ENCODE measurements at places on chromosomes 12 and 14.

DNA sequence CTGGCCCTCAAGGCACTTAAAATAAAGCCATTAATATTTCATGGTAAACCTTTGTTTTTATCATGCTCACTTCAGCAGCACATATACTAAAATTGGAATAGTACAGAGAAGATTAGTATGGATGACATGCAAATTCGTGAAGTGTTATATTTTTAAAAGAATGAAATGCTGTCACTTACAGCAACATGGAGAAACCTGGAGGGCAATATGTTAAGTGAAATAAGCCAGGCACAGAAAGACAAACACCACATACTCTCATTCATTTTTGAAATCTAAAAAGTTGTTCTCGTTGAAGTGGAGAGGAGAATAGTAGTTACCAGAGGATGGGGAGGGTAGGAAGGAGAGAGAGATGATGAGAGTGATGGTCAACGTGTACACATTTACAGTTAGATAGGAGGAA lies 45.4 kb upstream of the ATP2B1 start:
- no peak for DNase-seq

- DNase-seq: no peak
Measured at GRCh38 chr12:30930641-30931040, 4.1 kb downstream of the TSPAN11 start.

- no peak for DNase-seq
Measured at GRCh38 chr14:65403231-65403630, 9.3 kb upstream of the FUT8 start.

- no peak for DNase-seq
Measured at GRCh38 chr12:116009805-116010204, 267.7 kb downstream of the MED13L start.

DNA sequence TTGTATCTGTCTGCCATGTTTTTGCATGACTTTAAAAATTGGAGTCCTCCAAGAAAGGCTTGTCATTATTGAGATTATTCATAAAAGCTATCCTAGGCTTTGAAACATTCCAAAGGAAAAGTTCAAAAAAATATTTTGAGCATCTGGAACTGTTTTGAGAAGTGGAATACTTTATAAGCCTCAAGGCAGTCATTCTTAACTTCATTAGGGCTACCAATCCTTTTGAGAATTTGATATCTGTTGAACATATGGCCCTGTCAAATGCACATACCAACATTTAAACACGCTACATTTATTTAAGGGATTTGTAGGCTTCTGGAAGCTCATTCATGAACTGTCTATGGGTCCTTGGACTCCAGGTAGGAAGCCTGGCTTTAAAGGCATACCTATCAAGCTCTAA lies 77.0 kb downstream of the TMEM117 start:
- no peak for DNase-seq

- DNase-seq: no peak
Measured at GRCh38 chr14:26175658-26176057, 422.2 kb downstream of the NOVA1 start.

DNA sequence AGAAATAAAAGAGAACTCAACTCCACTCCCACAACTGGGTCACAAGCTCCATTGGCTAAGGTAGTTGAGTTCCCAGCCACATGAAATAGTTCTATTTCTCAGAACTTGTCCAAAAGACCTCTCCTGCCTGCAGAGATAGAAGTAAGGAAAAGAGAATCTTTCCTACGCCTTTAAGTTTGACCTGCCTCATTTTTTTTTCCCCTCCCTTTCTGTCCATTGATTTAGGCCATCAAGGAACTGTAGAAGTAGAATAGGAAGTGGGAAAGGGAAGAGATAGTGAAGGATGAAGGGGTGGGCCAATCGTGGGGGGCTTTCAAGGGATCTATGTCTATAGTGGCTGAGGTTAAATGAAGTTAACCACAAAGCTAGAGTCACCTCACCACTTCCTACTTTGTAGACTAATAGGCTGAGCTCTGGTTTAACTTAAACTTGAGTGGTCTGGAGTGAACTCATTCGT lies 13.9 kb upstream of the NUDT4 start:
- DNase-seq: no peak

DNA sequence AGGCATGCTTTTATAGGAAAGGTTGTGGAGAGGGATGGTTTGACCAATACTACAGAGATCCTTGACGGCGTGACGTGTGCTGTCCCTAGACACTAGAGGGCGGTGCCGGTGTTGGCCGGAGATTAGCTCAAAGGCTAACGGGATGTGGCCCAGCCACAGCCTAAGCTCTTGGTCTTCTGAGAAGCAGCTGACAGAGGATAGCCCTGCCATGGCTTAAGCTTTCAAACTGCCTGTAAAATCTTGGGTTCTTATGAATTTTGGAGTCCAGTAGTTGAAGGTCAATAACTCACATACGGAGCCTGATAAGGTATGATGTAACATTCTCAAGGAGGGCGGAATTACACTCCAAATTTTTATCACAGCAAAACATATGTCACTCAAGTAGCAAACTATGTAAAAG lies 515.7 kb upstream of the ATXN7L3B start:
- DNase-seq: peak; percentile 4

DNA sequence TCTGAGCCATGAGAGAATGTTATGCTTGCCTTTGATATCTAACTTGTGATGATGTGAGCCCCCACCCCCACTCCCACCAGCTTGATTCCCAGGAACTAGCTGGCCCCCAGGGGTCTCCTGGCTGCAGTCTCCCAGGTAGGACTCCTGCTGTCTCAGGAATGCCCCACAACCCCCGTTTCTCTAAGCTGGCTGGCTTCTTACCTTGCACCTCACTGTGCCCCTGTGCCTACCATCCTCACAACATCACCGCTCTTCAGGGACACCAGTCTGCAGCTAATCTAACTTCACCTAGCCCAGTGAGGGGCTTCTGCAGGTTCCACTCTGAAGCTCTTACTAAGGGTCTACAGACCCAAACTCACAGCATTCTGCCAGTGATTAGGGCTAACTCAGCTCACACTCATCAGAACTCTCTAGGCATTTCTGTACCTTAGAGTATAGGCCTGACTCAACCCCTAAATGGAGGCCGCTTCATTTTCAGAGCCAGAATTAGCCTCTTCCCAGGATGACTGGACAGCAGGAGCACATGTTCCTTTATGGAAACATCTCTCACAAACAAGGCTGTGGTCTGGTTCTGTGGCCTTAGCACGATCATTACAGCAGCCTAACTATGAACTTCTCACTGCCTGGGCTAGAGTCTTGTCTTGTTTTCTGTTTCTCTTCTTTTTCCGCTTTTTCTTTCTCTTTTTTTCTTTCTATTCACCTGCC lies 72.8 kb upstream of the IFNG-AS1 start:
- DNase-seq: no peak

DNA sequence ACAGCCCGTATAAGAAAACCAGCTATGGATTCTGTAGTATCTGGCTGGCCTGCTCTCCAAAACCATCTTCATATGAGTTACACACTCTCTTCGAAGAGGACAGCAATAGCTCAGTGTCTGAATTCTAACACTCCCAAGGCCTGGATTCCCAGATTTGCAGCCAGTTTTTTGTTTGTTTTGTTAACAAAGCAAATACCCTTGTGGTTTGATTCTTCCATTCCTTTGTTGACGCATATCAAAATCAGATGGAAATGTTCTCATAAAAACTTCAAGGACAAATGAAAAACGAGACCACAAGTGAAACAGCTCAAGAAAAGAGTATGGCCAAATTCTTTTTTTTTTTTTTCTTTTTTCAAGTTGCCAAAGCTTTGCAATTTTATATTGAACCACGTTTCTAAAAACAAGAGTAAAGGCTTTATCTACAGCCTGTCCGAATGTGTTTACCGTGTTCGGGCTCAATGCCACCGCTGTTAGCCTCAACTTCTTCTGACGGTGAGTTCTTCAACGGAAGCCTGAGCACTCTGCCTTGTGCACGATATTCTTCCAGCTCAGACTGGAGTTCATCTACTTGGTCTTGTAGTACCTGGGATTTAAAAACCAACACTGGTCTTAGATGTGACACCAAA lies 67.5 kb downstream of the NIN start:
- no peak for DNase-seq

DNA sequence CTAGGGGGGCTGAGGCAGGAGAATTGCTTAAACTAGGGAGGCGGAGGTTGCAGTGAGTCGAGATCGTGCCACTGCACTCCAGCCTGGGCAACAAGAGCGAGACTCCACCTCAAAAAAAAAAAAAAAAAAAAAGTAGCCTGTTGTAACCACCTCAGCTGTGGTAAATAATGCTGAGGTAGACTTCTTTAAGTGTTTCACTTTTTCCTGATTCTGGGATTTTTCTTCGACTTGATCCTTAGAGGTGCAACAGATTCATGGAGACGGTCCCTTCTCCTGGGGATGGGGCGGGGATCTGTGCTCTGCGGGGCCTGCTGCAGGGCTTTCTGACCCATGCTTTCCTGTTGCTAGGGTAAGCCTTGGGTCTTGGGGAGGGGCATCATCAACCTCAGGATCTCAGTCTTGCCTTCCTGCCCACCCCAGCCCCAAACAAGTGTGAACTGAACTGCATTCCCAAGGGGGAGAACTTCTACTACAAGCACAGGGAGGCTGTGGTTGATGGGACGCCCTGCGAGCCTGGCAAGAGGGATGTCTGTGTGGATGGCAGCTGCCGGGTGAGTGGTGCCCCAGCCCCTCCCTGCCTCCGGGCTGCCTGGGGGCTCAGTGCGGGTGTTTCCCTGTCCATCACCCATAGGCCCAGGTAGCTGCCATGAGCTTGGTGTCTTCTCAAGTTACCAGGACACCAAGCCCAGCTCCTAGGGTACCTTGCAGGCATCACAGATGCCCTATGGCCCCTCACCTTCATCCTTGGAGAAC lies 12.4 kb downstream of the PAPLN start:
- DNase-seq: no peak

- DNase-seq: no peak
Measured at GRCh38 chr14:101844219-101844618, 82.7 kb downstream of the PPP2R5C start.

DNA sequence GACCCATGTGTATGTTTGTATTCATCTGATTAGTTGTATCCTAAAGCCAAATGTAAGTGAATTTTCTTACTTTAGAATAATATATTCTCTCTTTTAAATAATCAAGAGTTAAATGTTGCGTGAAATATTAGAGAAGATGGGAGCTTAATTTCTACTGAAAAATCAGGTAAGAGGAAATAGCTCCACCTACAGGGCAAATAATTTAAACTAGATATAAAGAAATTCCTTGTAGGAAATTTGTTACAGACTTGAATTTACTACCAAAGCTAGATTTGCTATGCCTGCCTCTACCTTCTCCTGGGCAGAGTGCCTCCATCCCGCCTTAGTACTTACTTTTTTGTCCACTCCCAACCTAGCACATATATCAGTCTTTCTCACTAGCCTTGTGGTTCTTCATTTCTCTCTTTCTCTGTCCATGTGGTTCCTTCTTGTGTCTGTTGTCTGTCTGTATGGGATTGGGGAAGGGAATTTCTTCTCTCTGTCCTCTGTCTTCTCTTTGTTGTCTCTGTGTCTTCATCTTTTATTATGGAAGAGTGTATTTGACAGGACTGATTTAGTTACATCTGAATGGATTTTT lies 44.7 kb downstream of the PALS1 start:
- DNase-seq: no peak

GRCh38 chr12:131861261-131862083 lies 33.0 kb upstream of the ULK1 start:
- DNase-seq: no peak

DNA sequence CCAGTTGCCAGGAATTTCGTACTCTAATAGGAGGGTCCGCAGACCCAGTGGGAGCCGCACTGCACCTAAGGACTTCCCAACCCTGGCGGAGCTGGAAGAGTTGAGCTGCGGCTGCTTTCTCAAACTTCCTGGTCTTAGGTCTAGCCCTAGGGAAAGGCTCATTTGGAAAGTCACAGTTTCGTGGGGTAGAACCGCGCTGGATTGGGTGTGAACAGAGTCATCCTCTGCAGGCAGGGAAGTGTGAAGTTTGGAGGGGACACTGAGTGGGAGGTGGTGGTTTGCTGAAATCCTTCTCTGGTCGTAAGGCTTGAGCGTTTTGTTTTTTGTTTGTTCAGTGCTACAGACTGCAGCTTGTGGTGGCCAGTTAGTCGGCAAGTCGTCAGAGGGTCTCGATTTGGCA lies 18.8 kb downstream of the PRKAB1 start:
- DNase-seq: no peak

DNA sequence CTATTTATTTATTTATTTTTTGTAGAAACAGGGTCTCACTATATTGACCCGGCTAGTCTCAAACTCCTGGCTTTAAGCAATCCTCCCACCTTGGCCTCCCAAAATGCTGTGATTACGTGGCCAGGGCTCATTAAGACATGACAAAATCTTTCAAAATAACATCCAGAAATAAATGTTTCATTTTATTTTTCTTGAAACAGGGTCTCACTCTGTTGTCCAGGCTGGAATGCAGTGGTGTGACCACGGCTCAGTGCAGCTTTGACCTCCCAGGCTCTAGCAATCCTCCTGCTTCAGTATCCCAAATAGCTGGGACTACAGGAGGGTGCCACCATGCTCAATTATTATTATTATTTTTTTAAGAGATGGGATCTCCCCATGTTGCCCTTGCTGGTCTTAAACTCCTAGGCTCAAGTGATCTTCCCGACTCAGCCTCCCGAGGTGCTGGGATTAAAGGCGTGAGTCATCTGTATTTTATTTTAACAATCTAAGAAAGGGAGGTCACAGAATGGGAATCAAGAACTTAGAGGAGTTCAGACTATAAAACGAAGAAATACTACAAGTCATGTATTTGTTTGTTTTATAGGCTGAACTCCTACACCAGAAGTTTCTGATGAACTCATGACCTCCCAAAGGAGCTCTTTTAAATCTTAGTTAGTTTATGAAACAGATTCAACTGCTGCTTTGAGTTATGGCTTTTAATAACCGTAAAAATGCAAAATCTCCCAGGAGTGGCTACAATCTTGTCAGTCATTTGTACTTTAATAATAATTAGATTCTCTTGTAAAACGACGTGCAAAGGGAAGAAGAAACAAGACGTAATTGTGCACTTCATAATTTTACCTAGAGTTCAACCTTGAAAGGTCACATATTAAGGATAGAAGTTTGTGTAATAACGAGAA lies 2.1 kb upstream of the TMEM263 start:
- DNase-seq: no peak

- DNase-seq: no peak
Measured at GRCh38 chr12:13258197-13258596, 61.7 kb downstream of the EMP1 start.

GRCh38 chr14:68643673-68644072 lies 149.2 kb downstream of the ZFP36L1 start:
- DNase-seq: no peak

GRCh38 chr12:13032164-13032563 lies 12.0 kb upstream of the FAM234B start:
- DNase-seq: no peak

GRCh38 chr12:5097786-5098185 lies 54.1 kb downstream of the KCNA5 start:
- DNase-seq: no peak

- DNase-seq: no peak
Measured at GRCh38 chr12:101441461-101442224, 33.5 kb upstream of the SPIC start.
